ENCODE measurements at places on chromosomes 4 and X.

- no peak for DNase-seq
Measured at GRCh38 chr4:30903502-30904214, 183.5 kb downstream of the PCDH7 start.

- no peak for DNase-seq
Measured at GRCh38 chr4:57865264-57865663, 755.1 kb upstream of the IGFBP7 start.

DNA sequence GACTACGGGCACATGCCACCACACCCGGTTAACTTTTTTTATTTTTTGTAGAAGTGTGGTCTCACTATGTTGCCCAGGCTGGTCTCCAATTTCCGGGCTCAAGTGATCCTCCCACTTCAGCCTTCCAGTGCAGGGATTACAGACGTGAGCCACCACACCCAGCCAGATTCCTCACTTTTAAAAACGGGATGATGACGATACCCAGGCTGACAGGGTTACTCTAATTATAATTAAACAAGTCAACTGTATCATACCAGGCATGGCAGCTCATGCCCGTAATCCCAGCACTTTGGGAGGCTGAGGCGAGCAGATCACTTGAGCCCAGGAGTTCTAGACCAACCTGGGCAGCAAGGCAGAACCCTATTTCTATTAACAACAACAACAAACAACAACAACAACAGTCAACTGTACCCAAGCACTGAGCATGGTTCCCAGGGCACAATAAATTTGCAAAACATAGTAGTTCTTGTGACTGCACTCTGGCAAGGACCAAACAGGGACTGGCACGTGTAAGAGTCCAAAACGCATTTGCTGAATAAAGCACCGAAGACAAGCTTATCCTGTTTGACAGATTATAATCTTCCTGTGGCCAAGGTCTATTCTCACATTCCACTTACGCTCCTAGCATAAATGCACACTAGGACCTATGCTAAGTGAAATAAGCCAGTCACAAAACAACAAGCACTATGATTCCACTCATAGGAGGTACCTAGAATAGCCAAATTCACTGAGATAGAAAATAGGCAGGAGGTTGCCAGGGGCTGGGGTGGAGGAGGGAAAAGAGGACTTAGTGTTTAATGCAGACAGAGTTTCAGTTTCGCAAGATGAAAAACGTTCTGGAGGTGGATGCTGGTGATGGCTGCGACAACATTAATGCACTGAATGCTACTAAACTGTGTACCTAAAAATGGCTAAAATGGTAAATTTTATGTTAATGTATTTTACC lies 77.5 kb downstream of the IRF2 start:
- no peak for DNase-seq

DNA sequence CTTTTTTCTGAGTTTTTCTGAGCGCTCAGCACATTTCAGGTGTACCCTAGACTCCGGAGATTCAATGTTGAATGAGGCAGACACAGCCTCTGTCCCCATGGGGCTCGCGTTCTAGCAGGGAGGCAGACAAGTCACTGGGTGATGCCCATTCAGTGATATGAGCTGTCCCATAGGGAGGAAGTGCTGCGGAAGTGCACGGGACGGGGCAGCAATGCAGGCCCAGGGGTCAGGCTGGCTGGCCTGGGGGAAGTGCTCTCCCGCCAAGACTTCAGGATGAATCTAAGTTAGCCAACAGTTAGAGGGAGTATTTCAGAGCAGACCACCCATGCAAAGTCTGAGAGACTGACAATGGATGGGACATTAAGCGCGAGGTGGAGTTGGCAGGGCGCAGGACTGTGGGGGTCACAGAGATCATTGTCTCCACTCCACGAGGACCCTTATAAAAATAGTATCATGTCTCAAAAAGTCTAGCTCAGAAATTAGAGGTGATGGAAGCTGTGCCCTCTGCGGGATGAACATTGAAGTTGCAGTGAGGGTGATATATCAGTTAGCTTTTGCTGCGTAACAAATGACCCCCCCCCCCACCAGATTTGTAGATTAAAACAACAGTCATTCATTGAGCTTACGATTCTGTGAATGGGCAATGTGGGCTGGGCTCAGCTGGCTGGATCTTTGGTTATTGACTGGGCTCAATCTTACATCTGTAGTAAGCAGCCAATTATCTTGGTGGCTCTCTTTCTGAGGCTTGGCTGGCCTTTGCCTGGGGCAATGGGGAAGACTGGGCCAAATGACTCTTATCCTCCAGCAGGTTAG lies 16.4 kb downstream of the PSAPL1 start:
- DNase-seq: no peak

DNA sequence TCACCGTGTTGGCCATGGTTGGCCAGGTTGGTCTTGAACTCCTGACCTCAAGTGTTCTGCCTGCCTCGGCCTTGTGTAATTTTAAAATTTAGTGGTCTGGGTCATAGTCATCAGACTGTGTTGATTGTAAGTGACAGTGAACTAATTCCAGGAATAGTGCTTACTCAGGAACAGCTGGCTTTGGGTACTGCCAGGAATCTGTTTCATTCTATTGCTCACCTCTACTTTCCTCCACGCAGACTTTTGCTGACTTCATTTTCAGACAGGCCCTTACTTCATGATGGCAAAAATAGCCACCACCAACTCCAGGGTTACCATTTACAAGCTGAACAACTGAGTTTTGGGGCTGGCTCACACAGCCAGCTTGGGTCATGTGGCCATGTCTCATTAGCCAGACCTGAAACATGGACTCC lies 54.6 kb downstream of the FNIP2 start:
- DNase-seq: no peak

DNA sequence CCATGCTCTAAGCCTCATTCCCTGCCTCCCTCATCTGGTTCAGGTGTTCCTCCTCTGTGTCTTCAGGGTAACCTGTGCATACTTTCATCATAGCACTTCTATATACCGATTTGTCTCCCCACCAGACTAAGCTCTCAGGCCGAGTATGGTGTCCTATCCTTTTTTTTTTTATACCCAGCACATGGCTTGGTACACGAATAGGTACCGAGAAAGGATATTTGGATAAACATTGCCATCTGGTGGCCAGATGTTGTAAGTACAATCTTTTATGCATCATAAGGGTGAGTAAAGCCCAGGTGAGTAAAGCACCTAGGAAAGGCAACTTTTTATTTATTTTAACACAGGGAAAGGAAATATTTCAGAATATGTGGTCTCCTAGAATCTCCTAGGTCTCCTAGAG lies 68.4 kb downstream of the MID2 start:
- no peak for DNase-seq

DNA sequence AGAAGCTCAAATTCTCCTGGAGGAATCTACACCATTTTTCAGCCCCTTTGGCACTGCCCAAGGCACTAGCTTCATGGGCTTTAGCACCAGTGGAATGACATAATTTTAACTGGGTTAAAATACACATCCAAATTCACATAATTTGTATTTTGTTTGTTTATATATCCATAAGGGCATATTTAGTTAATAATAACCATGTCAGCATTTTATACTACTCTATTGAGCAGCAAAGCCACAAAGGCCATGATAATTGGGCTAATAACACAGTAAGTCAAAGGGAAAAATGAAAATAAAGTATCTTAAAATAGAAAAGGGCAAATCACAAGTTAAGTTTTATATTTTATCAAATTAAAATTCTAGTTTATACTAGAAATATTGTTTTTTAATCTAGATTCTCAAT lies 262.7 kb upstream of the TACR3 start:
- no peak for DNase-seq

GRCh38 chr4:84968925-84969324 lies 2.4 kb upstream of the WDFY3 start:
- no peak for DNase-seq

- DNase-seq: no peak
Measured at GRCh38 chr4:88414755-88415154, 36.1 kb downstream of the HERC6 start.

GRCh38 chr4:155768370-155768769 lies 9.5 kb downstream of the GUCY1B1 start:
- DNase-seq: no peak

- DNase-seq: no peak
Measured at GRCh38 chr4:140777386-140777785, 21.2 kb upstream of the TBC1D9 start.

DNA sequence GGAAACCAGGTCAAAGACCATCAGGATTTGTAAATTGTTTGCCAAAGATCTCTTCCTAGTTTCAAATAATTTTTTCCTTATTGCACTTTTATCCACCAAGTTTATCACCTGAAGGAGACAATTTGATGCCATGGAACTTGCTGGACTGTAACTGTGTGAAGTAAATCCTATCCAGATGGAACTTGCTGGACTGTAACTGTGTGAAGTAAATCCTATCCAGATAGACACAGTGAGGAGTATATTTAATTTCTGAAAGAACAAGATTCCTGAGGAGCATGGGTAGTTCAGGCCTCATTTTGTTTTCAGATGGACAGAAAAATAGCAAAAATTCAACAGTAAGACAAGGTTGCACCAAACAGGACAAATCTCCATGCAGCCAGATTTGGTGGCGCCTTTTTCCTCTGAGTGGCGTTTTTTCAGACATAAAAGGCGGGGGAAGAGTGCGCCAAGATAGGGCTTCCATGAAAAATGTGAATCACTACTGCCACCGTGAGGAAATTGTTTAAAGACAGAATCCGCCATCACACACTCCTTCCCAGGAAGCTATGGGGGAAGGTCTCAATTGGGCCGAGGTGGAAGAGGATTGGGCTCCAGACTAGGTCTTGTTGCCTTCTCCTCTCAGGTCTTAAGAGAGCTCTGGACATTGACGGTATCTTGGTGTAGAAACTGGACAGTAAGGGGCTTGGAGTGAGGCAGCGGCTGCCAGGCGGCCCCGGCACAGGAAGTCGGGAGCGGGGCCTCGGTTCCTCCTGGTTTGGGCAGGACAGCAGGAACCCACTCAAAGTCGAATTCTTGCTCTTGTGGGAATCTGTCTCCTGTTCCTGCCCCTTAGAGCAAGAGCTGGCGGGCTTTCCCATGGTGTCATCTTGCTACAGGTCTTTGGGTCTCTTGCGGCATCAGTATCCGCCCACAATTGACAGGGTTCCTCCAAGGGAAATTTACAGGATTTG lies 234.7 kb downstream of the OR13H1 start:
- no peak for DNase-seq

GRCh38 chr4:15239866-15240265 lies 188.0 kb upstream of the C1QTNF7 start:
- no peak for DNase-seq

GRCh38 chrX:22043872-22044271 lies 11.7 kb downstream of the PHEX start:
- DNase-seq: no peak

GRCh38 chr4:144463896-144464295 lies 182.1 kb upstream of the HHIP start:
- DNase-seq: no peak

- no peak for DNase-seq
Measured at GRCh38 chr4:12897954-12898353, 586.2 kb downstream of the RAB28 start.

DNA sequence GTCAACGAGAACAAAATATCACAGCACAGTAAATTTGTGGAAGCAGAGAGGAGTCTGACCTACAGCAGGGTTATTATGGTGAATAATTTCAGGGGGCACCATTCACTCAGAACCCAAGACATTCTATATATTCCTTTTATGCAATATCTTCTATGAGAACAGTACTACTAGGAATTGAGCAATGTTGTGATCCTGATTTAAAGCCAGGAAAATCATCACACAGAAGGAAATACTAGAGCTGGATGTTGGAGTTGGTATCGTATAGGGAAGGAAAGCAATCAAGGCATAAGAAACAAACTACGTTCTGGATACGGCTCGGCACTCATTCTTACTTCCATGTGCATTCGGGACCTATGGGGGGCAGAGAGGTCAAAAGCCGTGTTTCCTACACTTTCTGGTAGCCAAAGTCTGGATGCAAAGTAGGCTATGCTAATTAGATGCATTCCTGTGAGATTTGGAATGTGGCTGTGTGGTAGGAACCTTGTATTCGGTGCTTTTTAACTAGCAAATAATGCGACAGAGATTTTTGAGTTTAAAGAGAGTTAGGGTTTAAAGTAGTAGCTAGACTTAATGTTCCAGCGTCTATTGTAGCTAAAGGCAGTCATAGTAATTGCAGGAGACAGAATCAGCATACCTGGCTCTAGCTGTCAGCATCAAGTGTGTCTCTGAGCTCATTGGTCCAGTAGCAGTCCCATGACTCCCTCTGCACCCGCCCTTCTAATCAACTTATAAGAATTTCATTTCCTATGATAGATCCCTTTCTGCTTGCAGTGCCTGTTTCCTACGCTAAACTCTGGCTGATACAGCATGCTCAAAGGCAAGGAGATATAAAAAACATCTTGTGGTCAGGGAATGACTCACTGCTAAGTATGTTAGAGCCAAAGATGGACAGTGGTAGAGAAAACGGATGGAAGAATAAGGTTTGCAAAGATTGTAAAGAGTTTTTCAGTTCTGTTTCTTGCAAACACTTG lies 43.3 kb upstream of the PDGFC start:
- DNase-seq: peak; percentile 73

- DNase-seq: no peak
Measured at GRCh38 chr4:101366331-101366730, 19.0 kb upstream of the PPP3CA start.

GRCh38 chr4:142372530-142373260 lies 473.4 kb downstream of the INPP4B start:
- DNase-seq: no peak

DNA sequence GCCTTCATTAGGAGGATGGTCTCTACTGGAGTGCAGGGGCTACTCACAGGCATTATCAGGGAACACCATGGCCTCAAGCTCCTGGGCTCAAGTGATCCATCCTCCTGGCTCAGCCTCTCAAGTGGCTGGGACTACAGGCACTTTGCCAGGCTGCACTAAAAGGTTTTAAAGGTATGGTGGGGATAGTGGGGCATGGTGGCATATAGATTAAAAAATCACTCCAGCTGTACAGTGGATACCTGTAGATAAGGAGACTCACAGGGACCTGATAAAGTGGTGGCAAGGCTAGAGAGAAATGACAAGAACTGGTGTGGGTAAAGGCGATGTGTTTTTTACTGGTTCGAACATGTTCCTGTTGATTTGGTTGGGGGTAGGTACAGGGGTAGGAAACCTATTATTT lies 5.9 kb downstream of the ZAR1 start:
- no peak for DNase-seq

- no peak for DNase-seq
Measured at GRCh38 chrX:96861218-96861617, 22.5 kb upstream of the RPA4 start.

GRCh38 chr4:139523076-139523475 lies 32.9 kb downstream of the SETD7 start:
- DNase-seq: no peak

GRCh38 chr4:106329041-106329618 lies 12.8 kb downstream of the AIMP1 start:
- peak; percentile 21 for DNase-seq

- no peak for DNase-seq
Measured at GRCh38 chr4:96009427-96010119, 169.7 kb downstream of the PDHA2 start.

DNA sequence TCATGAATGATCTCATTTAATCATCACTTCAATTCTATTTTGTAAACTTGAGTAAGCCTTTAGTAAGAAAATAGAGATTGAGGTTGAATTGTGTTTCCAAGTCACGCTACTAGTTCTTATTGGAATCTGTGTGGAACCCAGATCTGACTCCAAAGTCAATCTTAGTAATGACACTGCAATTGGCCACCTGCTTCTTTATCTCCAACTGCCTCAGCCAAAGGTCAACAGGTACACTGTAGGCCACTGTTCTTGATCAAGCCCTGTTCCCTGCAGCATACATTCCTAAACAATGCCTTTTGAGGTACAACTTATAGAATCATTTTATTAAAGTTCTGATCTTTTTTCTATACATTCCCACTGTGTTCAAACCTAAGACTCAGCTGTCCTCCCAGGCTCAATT lies 45.5 kb upstream of the CXCL13 start:
- no peak for DNase-seq

GRCh38 chr4:13492747-13493146 lies 8.6 kb upstream of the RAB28 start:
- no peak for DNase-seq
